ENCODE measurements at places on chromosomes 2 and 18.

GRCh38 chr2:230849633-230850357, 14.9 kb upstream of the ITM2C start:
- no peak for DNase-seq

GRCh38 chr18:44789710-44790109, 109.0 kb downstream of the SETBP1 start:
- no peak for DNase-seq

DNA sequence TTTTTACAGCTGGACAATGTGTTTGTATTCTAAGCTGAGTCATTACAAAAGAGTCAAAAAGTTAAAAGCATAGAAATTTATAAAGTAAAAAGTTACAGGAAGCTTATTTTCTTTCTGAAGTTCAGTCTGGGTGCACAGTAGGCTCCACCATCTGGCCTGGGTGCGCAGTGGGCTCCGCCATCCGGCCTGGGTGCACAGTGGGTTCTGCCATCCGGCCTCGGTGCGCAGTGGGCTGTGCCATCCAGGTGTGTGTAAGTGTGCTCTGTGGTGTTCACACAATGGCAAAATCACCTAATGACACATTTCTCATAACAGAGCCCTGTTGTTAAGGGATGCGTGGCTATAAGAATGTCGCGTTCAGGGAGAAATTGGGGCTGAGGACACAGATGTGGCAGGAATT, 195.5 kb downstream of the ANKRD30B start:
- DNase-seq, result no peak

GRCh38 chr2:23393722-23394121, 8.7 kb downstream of the KLHL29 start:
- no peak for DNase-seq

GRCh38 chr2:102736110-102736409, 25.8 kb upstream of the TMEM182 start:
- DNase-seq, result no peak

- DNase-seq, result no peak
Measured at GRCh38 chr2:21305581-21305980, 181.8 kb downstream of the TDRD15 start.

DNA sequence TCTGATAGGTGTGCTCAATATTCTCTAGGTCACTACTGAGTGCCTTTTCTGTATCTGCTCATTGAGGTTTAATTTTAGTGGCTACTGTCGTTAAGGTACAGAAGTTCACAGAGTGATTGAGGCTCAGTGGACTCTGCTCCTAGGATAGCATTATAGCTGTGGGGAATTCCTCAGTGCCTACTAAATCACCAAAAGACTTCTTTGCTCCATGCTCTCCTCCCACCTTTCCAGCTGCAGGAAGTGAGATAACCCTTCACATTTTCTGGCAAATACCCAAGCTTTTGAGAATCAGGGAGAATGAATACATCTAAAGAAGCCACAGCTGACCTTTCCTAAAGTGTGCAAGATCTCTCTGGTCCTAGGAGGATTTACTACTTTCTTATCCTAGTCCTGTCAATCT, 95.2 kb upstream of the FSIP2 start:
- DNase-seq, result no peak

DNA sequence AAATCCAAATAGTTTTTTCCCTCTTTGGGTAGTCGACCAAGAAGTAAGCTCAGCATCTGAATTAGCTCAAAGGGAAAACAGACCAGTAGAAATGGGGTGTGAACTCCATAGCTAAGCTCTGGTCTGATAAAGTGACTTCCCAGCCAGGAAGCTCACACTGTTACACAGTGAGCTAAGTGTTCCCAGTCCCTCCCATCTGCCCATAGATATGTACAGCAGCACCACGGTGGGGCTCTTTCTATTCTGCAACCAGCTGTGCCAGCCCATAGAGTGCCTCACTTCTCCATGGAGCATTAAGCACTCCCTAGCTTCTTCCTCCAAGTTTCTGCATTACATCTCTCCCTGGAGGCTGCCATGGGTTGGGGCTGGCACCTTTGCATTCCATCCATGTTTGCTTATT, 27.6 kb upstream of the NEMP2 start:
- DNase-seq, result no peak

GRCh38 chr18:62665188-62665587, 50.2 kb upstream of the PHLPP1 start:
- no peak for DNase-seq

- DNase-seq, result no peak
Measured at GRCh38 chr2:102110171-102110570, 32.4 kb upstream of the IL1R1 start.

GRCh38 chr18:74496508-74497323, 553 bp downstream of the CNDP2 start:
- no peak for DNase-seq

- DNase-seq, result no peak
Measured at GRCh38 chr18:48855422-48856377, 95.1 kb downstream of the SMAD7 start.

DNA sequence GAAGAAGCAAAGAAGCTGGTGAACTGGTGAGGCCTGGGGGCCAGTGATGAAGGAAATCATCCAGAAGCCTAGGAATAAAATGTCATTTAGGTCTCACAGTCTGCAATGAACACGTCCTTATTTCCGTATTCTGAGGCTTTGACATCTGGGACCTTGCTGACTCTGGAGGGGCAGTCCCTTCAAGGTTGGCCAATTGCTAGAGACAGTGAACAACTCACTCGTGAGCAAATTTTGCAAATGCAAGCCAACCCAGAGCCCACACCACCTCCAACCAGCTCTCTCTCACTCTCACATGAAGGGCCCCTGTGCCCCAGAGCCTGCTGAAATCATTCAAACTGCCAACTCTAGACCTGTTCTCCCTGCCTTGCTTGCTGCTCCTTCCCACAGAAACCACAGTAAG, 279.1 kb upstream of the LYPD1 start:
- no peak for DNase-seq

GRCh38 chr18:1273469-1273868, 368.8 kb downstream of the ADCYAP1 start:
- no peak for DNase-seq

DNA sequence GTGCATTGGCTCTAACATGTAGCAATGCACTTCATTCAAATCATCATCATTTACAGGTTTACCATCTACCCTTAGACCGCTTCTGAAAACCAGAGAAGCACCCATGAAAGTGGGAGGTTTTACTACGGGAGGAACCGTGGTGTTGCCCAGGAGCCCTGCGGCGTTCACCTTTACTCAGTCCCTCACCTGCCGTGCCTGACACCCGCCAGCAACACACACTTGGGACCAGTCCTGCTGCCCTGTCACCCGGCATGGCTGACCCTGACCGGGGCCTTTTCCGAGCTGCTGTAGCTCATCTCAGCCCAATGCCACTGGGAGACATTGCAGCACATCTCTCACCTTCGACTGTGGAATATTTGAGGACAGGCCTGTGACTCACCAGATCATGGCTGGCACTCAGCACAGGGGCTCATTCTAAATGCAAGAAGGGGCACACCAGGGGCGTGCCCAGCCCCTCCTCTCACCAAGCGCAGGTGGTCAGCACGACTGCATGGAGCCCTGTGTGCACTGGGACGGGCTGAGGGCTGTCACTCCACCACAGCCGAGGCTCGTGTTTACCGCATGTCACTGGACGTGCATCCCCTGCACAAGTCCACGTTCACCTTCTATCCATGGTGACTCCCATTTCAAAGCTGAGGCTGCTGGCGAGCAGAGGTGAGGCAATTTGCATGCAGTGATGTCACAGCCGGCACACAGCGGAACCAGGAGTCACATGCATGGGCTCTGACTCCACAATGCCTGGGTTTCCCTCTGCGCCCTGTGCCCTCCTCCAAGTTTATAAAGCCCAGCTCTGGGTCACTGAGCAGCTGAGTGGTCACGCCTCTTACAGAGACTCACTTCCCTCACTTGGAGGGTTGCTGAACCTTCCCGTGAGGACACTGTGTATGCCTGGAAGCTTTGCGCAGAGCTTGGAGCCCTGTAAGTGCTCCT, 76.7 kb upstream of the SNTG2 start:
- no peak for DNase-seq

GRCh38 chr2:224958873-224959272, 83.4 kb downstream of the DOCK10 start:
- DNase-seq, result no peak
